NCI-H510A (cell line): ENCODE measurements at places on chromosomes 11 and 22.

GRCh38 chr11:7673724-7674434 lies 579 bp upstream of the CYB5R2 start:
- DNase-seq: peak; percentile 65

GRCh38 chr22:25447686-25448434 lies 116.6 kb upstream of the GRK3 start:
- peak; percentile 44 for DNase-seq

DNA sequence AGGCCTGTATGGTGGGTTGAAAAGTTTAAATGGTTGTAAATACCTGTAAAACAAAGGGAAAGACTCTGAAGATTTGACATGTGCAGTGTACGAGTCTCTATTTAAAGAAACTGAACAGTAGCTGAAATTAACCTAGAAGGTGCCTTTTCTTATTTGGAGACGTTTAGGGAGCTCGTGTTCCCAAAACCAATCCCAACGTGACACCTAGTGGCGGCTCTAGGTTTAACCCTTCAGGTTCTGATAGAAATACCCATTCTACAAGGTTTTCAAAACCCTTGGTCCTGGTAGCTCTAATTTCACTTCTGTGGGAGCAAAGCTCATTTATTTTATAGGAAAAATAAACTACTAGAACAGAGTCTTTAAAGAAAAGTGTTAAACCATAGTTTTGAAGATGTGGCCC lies 258.3 kb downstream of the LRRC4C start:
- no peak for DNase-seq

DNA sequence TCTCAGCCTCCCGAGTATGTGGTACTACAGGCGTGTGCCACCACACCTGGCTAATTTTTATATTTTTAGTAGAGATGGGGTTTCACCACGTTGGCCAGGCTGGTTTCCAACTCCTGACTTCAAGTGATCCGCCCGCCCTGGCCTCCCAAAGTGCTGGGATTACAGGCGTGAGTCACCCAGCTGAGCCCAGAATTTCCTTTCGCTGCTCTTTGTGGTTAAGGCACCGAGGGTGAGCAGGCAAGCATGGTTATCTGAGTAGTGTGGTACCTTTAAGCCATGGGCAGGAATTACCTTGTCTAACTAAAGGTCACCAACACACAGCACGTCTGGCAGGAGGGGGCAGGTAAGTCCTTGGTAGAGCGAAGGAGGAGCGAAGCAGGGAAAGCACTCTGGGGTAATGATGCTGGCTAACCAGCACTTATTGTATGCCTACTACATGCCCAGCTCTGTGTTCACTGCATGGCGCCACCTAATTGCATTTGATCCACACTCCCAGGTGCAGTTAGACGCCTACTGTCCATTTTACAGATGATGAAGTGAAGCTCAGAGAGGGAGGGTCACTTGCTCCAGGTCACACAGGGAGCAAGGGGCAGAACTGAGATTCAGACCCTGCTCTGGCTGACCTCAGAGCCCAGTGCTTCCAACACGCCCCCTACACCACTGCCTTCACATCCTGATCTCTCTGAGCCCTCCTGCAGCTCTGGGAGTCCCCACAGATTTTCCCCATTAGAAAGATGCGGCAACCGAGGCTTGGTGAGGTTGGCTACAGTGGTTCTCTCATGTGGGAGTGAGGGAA lies 45.7 kb downstream of the TRIOBP start:
- DNase-seq: no peak

DNA sequence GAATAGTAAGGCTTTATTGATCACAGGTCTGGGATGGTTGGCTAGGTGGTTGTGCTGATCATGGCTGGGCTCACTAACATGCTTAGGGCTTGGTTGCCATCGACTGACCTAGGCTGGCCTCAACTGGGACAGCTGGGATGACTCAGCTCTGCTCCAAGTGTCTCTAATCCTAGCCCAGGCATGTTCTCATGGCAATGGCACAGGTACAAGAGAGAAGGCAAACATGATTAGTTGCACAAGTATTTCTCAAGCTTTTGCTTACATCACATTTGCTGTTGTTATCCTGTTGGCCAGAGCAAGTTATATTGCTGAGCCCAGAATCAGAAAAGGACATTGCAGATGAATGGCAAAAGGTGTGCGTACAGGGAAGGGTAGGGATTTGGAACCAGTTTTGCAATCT lies 68.5 kb upstream of the SLC35C1 start:
- no peak for DNase-seq

DNA sequence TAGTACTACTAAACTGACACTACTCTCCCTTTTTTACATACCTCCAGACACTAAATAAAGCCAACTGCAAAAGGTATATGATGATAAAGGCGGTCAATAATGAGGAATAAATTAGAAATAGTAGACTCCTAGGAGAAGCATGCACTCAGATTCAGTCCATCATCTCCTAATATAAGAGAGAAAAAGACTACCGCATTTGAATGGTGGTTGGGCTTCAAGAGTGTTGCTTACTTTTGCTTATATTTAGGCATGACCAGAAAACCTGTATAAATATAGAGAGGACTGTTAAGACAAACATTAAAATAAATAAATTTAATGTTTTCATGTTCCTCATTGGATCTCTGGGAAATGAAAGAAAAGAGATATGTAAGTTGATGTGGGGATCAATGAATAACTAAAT lies 1137.0 kb downstream of the FAM181B start:
- DNase-seq: peak; percentile 3

- DNase-seq: no peak
Measured at GRCh38 chr22:24156141-24156912, 25.0 kb upstream of the SUSD2 start.

GRCh38 chr22:22883090-22883727 lies 4.4 kb upstream of the IGLL5 start:
- no peak for DNase-seq

DNA sequence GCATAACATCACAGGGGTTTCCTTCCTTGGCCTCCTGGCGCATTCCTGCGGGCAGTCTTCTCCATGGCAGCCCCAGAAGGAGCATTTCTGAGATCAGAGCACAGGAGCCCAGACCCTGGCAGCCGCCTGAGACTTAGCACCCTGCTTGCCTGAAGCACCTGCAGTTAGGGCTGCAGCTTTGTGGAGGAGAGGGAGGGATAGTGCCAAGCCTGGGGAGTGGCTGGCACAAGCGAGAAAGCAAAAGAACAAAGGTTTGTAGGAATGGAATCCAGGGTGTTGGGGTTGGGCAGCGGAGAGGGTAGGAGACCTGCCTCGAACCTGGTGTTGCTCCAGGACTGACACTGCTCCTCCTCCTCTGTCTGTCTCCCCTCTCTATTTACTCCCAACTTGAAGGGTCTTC lies 66.9 kb downstream of the SCN3B start:
- DNase-seq: no peak

DNA sequence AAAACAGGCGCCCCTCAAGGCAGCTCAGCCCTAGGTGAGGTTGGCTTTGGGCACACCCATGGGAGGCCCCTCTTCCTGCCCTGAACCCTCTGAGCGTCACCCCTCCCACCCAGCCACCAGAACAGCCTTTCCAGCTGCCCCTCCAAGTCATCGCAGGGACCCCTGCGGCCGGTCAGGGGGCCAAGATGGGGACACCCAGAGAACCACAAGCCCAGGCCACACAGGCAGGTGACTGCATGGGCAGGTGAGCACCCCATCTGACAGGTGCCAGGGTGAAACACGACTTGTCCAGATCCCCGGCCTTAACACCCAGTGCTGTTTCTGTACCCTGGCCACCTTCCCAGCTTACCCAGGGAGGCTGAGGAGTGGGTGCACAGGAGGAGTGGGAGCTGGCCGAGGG lies 24.6 kb upstream of the GRAMD4 start:
- no peak for DNase-seq

- no peak for DNase-seq
Measured at GRCh38 chr11:15747671-15748070, 608.7 kb downstream of the SOX6 start.

DNA sequence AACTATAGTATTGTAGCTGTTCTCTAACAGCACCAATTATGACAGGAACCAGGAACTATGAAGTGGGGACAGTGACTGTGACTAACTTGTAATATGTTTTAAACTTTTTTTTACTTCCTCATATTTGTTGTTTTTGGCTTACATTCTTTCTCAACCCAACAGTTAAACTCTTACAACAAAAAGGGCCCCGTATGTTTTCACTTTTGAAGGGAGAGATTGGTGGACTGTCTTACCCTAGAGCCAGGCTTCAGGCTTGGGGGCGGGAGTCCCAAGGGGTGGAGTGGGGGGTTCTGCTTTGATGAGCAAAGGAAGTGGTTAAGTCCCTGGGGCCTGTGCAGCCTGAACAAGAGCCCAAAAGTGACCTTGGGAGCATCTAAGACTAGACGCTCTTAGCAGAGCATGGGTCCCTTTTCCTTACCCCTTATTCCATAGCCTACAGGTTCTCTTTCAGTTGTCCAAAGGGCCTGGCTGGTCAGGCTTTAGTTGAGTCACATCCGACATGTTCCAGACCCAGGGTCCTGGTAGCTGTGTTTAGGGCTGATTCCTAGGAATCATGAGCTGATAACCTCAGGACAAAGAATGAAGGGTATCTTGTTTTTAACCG lies 38.8 kb downstream of the STIM1 start:
- DNase-seq: no peak

DNA sequence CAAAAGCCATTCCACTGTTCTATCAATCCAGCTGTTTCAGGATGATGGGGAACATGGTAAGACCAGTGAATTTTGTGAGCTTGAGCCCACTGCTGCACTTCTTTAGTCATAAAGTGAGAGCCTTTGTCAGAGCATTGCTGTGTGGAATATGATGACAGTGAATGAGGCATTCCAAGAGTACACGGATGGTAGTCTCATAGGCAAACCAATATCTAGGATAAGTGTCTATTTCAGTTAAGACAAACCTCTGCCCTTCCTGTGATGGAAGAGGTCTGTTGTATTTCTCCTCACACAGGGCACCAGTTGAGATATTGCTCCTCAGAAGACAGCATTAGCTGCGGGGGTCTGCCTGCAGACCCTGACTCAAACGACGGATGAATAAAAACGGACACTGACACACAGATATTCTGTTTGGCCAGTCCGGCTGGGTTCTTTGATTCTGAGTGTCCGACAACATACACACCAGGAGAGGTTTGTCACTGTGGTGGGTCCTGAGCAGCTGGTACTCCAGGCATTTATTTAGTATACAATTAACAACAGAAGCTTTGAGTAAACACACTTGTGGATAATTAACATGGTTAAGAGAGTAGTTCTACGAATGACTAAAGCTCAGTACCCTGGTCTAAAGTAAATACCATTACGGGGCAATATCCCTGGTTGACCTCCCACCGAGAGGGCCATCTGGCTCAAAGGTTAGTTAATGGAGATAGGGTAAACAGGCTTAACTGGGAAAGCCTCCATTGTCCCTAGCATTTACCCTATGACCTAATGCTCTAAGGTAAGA lies 121.7 kb downstream of the ZNF280B start:
- no peak for DNase-seq

GRCh38 chr22:48808038-48808960 lies 1019.4 kb downstream of the BRD1 start:
- no peak for DNase-seq

GRCh38 chr22:39349506-39349966 lies 255 bp upstream of the SYNGR1 start:
- peak; percentile 7 for DNase-seq

GRCh38 chr22:39117585-39118191 lies 20.6 kb downstream of the APOBEC3H start:
- DNase-seq: no peak

GRCh38 chr11:111733016-111733415 lies 33.2 kb downstream of the PPP2R1B start:
- no peak for DNase-seq
